Temporal lobe (tissue), 4 donors: ENCODE measurements at places on chromosomes 4 and X. TPM values are rescaled to one million over a fixed set of nuclear protein-coding genes. Genes with fewer than 3 reads are reported as not detected.

SMIM10 gene
- total RNA-seq, result 0.49 TPM

KLHL4 gene
- total RNA-seq, result 36.1 TPM

TMEM187 gene
- total RNA-seq, result 1.7 TPM

GSPT2 gene
- total RNA-seq, result 17.7 TPM

RAB9B gene
- total RNA-seq, result 33.2 TPM

ARHGAP4 gene
- total RNA-seq, result 3.2 TPM

MAGEB1 gene
- not detected for total RNA-seq

POU4F2 gene
- total RNA-seq, result not detected
